ENCODE measurements at places on chromosomes 2 and 18.

GRCh38 chr2:222722327-222722946 lies 51.0 kb downstream of the MOGAT1 start:
- DNase-seq = no peak

GRCh38 chr2:33494155-33494779 lies 17.8 kb downstream of the RASGRP3 start:
- DNase-seq = no peak

DNA sequence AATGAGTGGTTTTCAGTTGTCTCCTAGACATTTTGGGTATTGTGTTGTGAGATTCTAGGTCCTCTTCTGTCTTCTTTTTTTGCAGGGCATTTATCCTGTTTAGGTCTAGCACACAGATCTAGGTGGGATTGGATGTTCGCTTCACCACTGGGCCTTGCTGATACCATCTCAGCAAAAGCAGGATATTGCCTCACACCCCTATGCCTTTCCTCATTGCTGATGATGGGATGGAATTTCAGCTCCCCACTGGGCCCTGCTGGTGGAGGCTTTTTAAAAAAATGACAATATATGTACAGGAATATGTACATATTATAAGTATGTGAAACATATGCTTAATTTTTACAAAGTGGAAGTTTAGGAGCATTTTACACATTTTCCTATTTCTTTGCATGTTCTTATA lies 5.4 kb upstream of the TOGARAM2 start:
- no peak for DNase-seq

DNA sequence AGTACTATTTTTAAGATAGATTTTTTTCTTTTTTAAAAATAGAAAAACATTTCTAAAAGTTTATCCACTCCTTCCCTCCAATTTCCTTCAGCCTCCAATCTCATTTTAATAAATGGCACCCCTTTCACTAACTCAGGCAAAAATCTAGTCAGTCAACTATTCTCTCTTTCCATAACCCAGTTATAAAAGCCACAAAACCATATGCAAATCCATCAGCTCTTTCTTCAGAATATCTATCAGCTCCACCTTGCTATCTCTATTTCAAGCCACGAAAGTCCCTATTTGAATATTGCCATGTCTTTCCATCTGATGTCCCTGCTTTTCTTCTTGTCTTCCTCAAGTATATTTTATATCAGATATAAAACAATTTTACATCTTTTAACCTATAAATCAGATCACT lies 397.1 kb downstream of the ERBB4 start:
- DNase-seq = no peak

GRCh38 chr18:61742565-61743429 lies 150.0 kb downstream of the RNF152 start:
- no peak for DNase-seq

DNA sequence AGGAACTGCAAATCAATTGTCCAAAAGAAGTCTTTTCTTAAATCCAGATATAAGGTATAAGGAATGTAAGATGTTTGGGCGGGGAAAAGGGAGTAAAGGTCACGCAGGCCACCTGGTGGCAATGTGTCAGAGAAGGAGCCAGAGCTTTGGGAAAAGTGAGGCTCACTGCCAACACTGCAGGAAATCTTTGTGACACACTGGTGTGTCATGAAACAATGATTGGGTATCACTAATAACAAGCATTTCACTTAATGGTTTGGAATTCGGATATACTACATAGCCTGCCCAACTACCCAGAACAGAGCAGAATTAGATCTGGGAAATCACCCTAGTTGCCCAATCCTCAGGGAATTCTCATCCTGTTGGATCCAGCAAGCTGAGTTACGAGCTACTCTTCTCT lies 61.0 kb downstream of the RBMS1 start:
- no peak for DNase-seq

DNA sequence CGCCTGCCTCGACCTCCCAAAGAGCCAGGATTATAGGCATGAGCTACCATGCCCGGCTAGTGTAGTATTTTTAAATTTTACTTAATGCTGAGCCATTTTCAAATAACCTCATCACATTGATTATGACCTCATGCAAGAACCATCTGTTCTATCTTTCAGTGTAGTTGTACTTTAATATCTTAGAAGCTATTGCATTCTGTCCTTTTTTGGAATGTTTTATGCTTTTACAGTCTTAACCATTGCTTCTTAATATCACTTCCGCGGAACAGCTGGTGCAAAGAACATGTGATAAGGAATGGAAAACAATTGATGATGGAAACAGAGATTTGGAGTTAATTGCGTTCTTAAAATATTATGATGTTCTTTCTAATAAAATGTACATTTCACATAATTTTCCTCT lies 2.7 kb downstream of the GEN1 start:
- DNase-seq = no peak

- no peak for DNase-seq
Observed at GRCh38 chr18:32271672-32272208, 81.9 kb downstream of the MEP1B start.

DNA sequence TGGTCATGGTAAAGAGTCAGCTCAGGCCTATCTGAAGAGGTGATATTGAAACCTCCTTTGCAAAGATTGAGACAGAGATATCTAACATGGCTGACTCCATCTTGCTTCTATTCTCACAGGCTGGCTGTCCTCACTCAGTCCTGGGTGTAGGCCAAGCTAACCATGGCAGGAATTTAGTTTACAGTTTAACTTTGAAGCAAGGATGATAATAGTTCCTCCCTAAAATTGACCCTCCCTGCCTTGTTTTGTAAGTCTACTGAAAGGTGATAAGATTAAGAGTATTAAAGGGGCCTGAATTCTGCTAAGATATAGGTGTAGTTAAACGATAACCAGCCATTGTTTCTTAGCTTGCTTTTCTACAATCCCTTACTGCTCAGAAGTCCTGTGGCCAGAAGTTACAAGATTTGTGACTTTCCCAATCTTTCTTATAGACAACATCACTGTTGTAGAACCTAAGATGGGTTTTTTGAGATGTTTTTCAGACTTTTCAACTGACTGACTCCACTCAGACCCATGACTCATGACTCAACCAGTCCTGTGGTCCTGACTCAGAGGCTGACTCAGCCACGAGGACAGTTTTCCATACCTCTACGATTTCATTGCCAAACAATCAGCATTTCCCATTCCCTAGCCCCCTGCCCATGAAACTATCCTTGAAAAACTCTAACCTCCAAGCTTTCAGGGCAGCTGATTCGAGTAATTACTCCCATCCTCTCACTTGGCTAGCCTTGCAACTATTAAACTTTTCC lies 195.7 kb upstream of the SESTD1 start:
- DNase-seq = no peak

DNA sequence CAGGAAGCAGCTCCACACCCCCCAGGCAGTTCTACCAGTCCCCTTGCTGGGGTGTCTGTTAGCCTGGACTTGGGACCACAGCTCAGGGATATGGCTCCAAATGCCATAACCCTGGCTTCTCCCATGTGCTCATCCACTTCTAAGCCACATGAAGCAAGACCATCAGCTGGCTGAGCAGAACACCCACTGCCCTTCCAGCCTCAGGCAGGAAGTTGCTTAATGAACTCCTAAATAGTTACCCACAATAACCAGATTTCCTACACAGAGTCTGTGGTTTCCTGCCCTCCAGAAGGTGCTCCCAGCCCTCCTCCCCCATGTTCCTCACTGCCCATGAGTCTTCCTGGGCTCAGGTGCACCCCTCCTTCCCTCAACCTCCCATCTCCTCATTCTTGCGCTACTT lies 98.3 kb upstream of the EPC2 start:
- DNase-seq = no peak

DNA sequence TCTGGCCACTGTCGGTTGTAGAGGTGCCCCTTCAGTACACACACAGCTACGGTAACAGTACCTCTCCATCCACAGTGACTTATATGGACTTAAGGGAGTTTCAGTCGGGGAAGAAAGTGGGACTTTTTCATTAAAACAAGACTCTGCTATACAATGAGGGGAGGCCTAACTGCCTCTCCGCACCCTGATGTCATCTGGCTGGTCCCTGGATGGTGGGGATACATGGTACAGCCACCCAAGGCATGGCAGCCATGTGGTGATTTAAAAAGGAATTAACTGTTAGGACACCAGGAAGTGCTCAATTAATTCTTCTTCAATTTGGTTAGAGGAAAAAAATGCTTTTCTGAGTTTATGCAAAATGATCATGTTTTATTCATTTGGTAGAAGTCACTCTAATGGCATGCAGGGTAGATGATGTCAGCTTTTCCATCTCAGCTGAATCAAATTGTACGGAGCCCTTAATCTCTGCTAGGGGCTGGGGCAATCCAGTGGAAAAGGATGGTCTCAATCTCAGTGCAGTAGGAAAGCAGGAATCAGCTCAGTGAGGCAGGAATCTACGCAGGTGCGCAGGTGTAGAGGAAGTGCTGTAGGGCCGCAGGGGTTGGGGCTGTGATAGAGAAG lies 243.9 kb downstream of the PRKCE start:
- DNase-seq = no peak

DNA sequence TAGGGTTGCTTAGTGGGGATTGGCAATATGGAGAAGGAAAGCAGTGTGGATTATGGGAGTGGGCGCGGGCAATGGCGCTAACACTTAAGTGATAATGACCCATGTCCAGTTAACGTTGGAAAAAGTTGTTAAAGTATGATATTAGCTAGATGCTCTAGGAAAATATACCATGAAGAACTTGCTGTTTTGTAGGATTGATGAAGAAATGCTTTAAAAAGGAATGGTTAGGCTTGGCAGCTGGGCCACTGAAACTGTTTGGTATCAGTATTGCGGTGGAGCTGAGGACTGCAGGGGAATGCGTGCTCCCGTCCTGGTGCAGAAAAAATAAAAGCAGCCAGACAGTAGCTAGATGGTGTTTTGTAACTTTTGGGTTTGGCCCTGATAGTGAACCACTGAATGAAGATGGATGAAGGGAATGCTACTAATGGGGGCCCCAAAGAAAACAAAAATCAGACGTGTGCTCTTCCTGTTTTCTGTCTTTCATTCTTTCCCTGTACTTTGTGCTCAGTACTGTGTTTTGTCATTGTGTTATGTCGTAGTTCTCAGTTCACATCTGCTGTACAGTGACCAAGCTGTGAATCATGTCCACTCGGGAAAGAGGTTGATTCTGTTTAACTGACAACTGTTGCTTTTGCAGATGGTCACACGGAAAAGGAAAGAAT lies 999 bp downstream of the INSIG2 start:
- DNase-seq = no peak

GRCh38 chr2:225288986-225289385 lies 110.5 kb upstream of the NYAP2 start:
- DNase-seq = no peak

- DNase-seq = no peak
Observed at GRCh38 chr2:128215897-128216642, 102.6 kb downstream of the HS6ST1 start.

- DNase-seq = no peak
Observed at GRCh38 chr2:98579926-98580325, 28.4 kb downstream of the COA5 start.

DNA sequence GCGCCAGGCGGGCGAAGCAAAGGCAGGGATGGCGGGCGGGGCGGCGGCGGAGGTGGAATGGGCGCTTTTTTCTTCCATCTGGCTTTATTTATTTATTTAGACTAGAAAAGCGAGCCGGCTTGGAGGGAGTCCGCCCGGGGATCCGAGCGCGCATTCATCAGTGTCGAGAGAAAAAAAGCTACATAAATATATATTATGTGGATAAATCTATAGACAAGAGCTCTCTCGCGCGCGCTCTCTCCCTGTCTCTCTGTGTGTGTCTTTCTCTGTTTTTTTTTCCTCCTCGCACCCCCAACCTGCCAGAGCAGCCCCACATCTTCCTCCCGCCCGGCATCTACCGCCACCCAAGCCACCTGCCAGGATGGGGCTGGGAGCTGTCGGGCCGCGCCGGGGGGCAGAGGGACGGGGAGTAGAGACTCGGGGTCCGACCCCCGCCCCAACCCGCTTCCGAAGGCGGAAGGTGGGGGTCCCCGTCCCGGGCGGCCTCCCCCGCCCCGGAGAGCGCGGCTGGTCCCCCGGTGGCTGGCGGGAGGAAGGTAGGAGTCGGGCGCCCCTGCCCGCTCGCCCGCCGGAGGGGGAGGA lies 972 bp upstream of the CELF4 start:
- DNase-seq = no peak

Data from cortex of kidney (tissue), 1 donor.